ENCODE measurements at places on chromosomes 11 and 22.

DNA sequence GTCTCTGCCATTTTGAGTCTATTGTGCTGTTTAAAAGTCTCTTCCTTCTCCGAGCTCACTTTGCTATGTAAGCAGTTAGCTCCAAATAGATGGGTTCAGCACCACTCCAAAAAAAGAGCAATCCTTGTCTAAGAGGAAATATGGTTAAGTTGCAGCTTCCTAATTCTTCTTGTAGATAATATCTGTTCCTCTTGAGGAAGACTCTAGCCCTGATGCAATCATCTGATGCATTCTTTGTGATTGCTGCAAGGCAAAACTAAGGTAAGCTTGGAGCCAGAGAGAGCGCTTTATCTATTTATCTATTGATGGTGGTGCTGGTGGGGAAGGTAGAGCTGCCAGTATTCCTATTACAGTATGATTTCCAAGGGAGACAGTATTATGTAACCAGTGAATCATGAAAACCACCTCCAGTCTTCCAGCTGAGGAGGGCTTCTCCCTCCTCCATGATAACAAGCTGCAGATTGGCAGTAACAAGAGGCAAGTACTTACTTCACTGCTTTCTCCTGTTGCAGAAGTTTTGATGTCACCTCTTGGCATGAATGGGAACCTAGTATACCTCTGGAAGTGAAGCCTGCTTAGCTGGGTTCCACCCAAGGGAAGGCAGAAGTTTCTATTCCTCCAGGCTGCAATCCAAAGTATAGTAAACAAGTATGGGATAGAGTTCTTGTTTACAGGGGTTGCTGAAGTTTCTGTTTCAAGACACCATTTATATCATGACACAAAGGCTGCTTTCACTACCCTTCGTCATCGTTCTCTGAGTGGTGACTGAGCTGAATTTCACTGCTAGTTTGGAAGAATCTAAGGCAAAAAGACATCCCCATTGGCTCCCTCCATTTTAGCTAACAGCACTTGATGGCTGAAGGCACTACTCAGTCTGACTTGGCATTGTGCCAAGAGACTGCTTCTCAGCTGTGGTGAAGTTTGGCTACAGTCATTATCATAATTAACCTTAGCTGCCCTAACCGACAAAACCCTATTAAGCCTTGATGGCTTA lies 49.7 kb downstream of the FDX1 start:
- no peak for DNase-seq

- DNase-seq = no peak
Measured at GRCh38 chr11:115298300-115299012, 205.8 kb downstream of the CADM1 start.

- no peak for DNase-seq
Measured at GRCh38 chr11:1863352-1864216, 10.7 kb downstream of the LSP1 start.

DNA sequence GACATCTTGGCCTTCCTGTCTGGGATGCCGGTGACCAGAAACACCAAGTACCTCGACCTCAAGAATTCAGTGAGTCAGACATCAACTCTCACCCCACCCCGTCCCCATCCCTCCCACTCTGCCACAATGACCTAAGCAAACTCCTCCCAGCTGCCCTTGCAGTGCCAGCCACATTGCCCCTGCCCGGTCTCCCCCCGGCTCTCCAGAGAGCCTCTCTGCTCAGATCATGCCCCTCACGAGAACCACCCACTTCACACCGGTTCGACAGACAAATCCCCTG lies 23.6 kb upstream of the MYRF start:
- DNase-seq = no peak

- DNase-seq = no peak
Measured at GRCh38 chr11:75639762-75640181, 29.1 kb downstream of the MAP6 start.

- no peak for DNase-seq
Measured at GRCh38 chr11:86294026-86294425, 8.0 kb upstream of the HIKESHI start.

DNA sequence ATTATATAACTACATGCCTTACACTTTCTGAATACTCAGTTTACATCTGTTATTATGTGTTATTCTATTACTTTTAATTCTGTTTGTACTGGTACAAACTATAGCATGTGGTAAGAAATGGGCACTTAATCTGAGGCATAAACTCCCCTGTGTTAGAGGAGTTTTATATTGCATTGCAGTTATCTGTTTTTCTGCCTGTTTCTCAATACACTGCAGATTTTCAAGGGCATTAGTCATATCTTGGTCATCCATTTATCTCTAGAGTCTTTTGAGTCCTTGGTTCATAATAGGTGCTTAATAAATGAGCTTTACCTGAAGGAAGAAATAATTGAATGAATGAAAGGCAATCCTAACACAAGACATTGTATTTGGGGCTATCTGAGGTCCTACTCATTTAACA lies 182.9 kb upstream of the CTSC start:
- no peak for DNase-seq

GRCh38 chr11:12289667-12290476 lies 87.5 kb upstream of the PARVA start:
- DNase-seq = no peak

DNA sequence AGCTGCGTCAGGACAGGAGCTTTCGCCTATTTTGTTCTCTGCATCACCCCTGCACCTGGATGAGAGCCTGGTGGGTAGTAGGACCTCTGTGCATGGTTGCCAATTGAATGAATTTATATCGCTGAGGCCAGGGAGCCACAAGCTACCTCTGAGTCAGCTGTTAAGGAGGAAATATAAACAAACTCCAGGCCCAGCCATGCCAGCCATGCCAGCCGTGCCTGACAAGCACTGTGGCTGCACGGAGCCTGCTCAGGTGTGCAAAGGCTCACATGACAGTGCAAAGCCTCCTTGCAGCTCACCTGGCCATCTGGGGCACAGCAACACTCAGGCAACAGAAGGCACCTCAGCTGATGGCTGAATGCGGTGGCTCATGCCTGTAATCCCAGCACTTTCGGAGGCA lies 33.7 kb upstream of the LINC01488 start:
- DNase-seq = no peak

- DNase-seq = no peak
Measured at GRCh38 chr22:46848197-46848596, 85.7 kb downstream of the TBC1D22A start.

- no peak for DNase-seq
Measured at GRCh38 chr11:55942785-55943392, 6.7 kb upstream of the OR5I1 start.

DNA sequence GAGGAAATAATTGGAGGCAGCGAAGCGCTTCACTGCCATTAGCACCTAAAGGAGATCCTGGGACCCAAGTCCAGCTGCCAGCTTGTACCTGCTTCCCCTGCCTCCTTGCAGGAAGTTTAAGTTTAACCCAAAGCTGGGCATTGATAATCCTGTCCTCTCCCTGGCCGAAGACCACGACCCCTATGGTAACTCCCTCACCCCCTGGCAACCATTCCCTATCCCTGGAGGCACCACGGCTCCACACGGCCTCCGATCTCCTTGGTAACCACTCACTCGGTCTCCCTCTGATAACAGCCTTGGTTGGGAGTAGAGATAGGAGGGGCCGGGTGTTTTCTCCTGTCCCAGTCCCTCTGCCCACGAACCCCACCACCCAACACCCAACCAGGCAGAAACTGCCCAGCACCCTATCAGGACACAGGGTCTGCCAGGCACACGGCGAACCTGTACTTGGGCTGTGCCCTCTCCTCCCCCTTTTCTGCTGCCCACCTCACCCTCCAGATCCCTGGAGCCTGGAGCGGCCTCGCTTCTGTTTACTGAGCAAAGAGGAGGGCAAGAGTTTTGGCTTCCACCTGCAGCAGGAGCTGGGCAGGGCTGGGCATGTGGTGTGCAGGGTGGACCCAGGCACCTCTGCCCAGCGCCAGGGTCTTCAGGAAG lies 833 bp downstream of the NHERF4 start:
- DNase-seq = no peak

- DNase-seq = no peak
Measured at GRCh38 chr11:119673759-119674336, 55.2 kb downstream of the NECTIN1 start.

- no peak for DNase-seq
Measured at GRCh38 chr11:112315057-112315720, 54.5 kb upstream of the PLET1 start.

DNA sequence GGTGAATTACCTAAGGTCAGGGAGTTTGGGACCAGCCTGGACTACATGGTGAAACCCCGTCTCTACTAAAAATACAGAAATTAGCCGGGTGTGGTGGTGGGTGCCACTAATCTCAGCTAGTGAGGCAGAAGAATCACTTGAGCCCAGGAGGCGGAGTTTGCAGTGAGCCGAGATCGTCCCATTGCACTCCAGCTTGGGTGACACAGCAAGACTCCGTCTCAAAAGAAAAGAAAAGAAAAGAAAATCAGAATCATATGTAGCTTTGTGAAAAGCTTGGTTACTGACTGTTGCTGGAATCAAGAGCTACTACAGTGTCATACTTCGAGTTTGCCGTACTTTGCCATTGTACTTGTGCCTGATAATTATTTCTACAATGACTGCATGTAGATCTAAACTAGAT lies 4.2 kb upstream of the TMEM135 start:
- DNase-seq = no peak

GRCh38 chr22:36493690-36494110 lies 12.3 kb upstream of the TXN2 start:
- DNase-seq = no peak

- no peak for DNase-seq
Measured at GRCh38 chr11:106217456-106217855, 140.0 kb downstream of the AASDHPPT start.

DNA sequence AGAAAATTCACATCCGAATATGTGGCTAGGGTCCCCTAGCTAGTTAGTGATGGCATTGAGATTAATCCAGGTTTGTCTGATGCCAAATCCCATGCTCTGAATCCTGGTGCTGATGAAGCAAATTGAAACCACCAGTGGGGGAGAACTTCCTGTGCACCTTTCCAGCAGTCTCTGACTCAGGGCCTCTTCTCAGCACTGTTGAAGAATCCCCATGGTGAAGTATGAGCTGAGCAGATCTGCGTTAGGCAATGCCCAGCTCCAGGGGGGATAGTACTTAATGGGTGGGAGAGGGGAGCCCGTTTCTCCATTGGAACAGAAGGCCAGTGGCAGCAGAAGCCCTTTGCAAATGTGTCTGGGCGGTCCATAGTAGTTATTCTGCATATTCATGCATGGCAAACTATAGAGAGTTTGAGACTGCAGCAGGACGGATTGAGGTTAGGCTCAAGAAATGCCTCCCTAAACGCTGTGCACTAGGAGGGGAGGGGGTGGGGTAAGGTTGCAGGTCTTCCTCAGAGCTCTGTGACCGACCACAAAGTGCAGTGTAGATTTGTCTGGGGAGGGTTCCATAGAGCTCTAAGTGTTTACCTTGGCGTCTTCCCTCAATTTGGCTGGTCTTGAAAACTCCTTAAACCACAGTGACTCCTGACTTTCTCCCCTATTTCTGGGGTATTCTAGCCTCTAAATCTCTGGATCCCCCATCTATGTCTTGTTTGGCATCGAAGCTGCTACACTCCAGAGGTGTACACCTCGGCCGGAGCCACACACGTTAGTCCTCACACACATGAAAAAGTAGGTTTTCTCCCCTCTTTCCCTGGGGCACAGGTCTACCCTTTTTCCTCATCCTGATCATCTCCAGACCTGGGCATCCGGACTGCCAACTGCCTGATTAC lies 4.8 kb downstream of the POU2F3 start:
- no peak for DNase-seq

DNA sequence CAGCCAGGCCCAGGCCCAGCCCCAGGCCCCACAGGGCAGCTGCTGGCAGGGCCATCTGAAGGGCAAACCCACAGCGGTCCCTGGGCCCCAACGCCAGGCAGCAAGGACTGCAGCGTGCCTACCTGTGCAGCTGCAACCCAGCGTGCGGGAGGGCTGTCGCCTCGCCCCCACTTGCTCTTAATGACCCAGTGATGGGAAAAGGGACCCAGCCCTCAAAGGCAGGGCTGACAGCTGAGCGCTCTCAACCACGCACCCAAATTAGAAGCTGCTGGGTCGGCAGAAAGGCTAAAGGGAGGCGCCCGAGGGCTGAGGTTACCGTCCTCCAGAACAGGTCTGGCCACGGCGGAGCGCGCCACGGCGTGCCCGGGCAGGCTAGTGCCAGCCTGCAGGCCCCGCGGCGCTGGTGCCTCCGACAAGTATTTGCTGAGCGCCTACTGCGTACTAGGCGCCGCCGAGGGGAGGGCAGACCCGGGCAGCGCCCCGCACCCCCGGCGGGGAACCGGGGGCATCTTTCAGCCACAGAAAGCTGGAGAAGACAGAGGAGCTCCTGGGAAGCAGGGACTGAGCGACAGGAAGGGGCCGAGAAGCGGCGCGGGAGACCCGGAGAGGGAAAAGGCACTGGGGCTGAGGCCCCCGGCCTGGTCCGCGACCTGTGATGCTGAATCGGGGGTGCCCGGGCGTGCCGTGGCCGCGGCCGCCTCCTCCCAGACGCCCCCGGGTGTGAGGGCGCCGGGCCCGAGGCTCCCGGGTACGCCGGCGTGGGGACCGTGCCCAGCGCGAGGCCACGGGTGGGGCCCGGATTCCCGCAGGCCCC lies 773 bp downstream of the HRAS start:
- no peak for DNase-seq

GRCh38 chr11:88175569-88176075 lies 379 bp upstream of the RAB38 start:
- no peak for DNase-seq

DNA sequence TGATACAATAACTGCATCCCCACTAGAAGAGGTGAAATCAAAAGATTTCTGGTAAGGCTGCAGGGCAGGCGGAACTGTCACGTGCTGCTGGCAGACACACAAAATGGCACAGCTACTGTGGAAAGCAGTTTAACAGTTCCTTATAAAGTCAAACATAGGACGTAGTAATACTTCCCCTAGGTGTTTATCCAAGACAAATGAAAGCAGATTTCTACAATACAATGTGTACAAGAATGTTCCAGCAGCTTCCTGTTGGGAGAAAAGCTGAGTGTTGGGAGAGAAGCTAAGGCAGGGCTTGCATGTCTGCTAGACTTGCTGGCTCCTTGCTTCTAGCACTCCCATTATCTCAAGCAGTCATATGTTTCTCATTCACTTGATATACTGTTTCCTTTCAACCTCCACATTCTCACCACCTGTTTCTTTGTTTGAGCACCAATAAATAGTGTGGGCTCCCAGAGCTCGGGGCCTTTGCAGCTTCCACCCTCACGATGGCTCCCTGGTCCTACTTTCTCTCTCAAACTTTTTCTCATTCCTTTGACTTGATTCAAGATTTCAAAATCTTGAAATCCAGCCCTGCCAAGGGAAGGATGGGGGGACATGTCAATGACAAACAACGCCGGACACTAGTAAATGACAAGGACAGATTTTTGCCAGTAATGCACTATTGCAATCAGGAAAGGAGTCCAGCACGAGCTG lies 21.2 kb upstream of the IL17RA start:
- DNase-seq = no peak

GRCh38 chr22:30875481-30876215 lies 92.9 kb downstream of the MORC2 start:
- no peak for DNase-seq
